Head of caudate nucleus (tissue), 42 donors: ENCODE measurements at places on chromosomes 3 and 15.

- DNase-seq, result no peak
These were observed 70.3 kb downstream of the TBL1XR1 start for GRCh38 chr3:177127008-177127407.

GRCh38 chr3:12318758-12319621 lies 30.1 kb downstream of the PPARG start:
- DNase-seq, result no peak

GRCh38 chr3:153138276-153139210 lies 23.5 kb upstream of the RAP2B start:
- no peak for DNase-seq

- DNase-seq, result no peak
These were observed 558 bp upstream of the SLC30A4 start for GRCh38 chr15:45523166-45523460.

- no peak for DNase-seq
These were observed 119.0 kb upstream of the CBLB start for GRCh38 chr3:105987809-105988208.

DNA sequence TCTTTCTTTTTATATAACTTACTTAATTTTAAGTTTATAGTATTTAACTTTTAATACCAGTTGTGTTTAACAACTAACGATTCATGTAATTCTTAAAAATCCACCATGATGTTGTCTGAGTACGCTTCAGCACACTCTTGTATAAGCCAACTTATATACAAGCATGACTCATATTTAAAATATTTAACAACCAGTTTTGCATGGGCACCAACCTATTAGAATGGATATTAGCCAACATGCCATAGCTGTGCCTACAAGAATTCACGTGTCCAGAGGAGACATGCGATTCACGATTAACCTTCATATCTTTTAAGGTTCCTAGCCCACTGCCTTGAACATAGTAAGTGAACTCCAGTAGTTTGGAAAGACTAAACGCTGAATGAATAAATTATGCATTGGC lies 1023.2 kb downstream of the TBL1XR1 start:
- DNase-seq, result no peak

DNA sequence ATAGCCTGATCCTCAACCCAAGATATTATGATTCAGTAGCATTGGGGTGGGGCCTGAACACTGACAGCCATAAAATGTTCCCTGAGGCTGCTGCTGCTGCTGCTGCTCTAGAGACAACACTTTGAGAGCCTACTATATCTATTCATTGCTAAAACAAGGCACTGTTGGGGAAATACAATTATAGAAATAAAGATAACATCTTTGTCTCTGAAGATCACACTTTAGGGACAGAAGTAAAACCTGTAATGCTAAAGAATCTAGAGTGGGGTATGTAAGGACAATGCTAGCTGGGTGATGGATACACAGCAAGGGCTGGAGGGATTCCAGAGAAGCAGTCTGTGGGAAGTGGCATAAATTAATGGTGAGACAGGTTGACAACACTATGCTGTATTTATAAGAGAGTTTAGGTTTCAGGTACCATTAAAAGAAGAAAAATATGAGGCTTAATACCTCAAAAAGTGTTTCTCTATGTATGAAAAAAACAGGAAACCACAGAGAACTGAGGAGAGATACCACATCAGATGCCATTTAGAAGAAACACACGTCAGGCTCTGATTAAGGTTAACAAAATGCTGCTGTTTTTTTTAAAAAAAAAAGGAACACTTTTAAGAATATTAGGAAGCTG lies 115.9 kb downstream of the CBLB start:
- peak; percentile 8 for DNase-seq

- no peak for DNase-seq
These were observed 333.3 kb upstream of the ROPN1 start for GRCh38 chr3:124325248-124325647.

DNA sequence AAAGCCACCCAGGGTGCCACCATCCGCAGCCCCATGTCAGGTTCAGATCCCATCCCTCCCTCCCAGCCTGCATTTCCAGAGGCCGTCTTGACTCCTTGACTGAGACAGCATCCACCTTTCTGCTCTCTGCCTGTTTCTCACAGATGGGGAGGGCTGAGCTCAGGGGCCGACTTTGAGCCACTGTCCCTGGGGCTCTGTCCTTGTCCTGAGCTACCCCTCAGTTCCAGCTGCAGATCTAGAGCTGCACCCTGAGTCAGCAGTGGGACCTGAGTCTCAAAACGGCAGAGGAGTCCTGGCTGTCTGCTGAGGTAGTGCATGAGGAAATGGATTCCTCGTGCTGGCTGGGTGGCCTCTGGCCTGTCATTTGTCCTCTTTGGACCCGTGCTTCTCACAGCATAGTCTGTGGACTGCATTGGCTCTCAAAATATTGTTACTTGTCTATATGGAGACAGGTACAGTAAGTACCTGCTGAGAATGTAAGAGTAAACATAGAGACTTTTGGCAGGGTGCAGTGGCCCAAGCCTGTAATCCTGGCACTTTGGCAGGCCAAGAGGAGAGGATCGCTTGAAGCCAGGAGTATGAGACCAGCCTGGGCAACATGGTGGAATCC lies 22.3 kb downstream of the RPLP1 start:
- DNase-seq, result no peak

GRCh38 chr3:149368674-149369497 lies 8.6 kb downstream of the TM4SF1 start:
- no peak for DNase-seq

DNA sequence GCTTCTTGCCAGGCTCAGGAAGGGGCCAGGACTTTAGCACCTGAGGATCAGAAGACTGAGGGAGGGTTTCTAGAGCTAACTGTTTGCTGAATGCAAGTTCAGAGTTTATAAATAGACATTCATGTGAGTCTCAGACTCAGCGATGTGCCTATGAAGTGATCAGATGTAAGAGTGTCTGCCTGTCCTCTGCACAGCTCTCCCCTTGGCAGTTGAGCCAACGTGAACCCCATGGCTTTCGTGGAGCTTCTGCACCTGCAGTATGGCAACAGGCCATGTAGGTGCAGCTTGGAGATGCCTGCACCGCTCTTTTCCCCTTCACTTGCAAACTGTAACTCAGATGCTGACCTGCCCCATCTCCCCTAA lies 141.9 kb downstream of the CHDH start:
- no peak for DNase-seq

DNA sequence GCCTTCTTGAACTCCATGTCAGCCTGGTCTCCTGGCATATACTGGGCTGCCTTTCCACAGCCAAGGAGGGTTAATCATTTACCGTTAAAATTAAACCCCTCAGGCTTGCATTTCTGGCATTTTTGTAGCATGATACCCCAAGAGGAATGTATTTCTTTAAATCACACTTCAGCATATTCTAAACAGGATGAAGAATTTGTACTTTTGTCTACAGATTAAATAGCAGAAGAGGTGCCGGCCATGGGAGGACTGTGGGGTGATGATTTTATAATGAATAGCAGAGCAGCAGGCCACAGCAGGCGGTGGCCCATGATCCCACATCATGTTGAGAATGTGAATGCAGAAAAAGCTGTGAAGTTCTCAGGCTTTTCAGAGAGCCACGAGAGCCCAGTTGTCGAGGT lies 90.2 kb downstream of the ARNT2 start:
- no peak for DNase-seq

DNA sequence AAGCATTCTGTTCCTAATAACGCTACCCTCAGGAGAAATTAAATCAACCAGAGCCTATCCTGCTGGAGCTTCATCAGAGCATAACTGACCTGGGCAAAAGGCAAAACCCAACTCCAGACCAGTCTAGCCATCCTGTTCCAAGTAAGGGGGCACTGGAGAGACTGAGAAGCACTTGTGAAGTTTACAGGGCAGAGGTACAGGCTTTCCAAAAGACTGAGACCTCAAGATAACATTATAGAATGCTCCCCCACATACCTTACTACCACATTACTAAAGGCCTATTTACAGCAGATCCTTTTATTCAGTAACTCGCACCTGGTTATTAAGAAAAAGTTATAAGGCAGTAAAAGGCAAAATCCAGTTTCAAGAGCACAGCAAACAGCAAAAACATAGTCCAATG lies 35.5 kb downstream of the RFX7 start:
- no peak for DNase-seq

GRCh38 chr3:126880901-126881300 lies 102.0 kb upstream of the PLXNA1 start:
- no peak for DNase-seq

DNA sequence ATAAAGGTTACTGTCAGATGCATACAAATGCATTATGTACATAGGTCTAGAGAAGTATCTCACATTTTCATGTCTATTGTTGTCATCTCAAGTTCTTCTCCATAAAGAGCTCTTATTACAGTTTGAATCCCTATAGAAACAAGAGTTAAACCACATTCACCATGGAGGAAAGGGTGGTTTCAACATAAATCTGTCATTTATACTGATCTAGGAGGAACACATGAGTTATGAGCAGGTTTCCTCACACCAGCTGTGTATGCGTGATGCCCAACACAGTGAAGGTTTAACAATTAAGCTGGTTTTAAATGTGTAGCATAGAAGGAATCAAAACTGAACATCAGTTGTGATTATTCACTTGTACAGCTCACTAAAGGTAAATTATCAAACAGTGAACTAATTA lies 251.7 kb downstream of the KCNMB2 start:
- no peak for DNase-seq

GRCh38 chr15:67329984-67330733 lies 75.6 kb downstream of the IQCH start:
- DNase-seq, result no peak

DNA sequence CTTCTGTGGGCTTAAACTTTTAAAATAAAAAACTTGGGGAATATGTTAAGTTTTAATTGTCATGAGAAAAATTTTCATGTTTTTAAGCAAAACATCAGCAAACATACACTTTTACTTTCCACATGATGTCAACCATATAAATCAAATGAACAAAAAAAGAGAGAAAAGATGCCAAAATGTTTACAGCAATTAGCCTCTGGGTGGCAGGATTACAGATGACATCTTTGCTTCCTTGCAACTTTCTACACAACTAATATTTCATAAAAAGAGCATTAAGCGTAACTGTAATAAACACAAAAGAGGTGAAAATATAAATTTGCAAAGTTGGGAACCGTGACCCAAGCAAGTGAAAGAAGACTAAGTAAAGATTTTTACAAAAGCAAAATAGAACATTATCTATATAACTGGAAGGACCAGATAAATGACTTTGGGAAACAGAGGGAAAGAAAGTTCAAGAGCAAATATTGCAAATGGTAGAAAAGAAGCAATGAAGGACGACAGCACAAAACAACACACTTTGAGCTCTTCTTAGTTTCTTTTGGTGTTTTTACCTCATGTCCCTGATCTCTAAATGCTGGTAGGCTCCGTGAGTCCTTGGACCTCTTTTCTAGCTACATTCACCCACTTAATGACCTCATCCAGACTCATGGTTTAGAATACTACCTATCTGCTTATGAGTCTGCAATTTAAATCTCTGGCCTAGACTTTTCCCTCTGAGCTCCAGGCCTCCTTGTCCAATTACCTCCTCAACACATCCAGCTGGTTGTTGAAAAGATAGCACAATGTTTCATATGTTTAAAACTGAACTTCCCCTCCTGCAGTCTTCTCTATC lies 9.4 kb downstream of the TP53BP1 start:
- no peak for DNase-seq

GRCh38 chr3:128917291-128917690 lies 37.9 kb downstream of the ACAD9 start:
- DNase-seq, result no peak

DNA sequence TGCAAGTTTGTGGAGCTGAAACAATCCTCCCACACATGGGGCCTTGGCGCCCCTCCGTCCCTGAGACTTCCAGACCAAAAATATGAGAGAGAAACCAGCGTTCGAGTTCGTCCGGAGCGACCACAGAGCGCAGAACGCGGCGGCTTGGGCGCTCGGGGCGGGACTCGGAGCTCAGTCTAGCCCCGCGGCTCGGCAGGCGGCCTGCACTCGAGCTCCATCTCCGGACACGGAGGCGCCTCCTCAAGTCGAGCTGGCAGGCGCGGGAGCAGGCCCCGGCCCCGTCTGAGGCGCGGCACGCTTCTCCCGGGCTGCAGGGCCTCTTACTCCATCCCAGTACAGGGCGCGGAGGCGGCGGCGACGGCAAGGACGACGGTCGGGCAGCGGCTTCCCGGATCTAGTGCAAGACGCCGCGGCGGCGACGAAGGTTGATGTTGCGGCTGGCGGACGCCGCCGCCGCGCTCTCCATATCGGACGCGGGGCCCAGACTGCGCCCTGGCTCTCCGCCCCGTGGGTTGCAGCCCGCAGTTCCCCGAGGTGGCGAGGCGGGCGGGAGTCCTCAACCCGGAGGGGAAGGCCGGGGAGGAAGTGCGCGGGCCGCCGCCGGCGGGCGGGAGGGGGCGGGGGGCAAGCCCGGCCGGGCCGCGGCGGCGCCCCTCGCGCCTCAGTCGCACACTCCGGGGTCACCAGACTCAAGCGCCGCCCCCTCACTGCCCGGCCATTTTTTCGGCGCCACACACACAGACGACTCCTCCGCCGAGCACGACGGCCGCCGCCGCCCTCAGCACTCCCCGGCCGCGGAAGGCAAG lies 674 bp downstream of the MSL2 start:
- peak; percentile 70 for DNase-seq

GRCh38 chr3:184556582-184557347 lies 4.8 kb upstream of the EPHB3 start:
- DNase-seq, result no peak

GRCh38 chr15:52493968-52494367 lies 34.7 kb downstream of the MYO5A start:
- DNase-seq, result no peak

- DNase-seq, result peak; percentile 74
These were observed 727 bp downstream of the RAP2B start for GRCh38 chr3:153162513-153163392.

GRCh38 chr3:4438296-4438695 lies 28.8 kb downstream of the SUMF1 start:
- DNase-seq, result no peak

- no peak for DNase-seq
These were observed 12.2 kb downstream of the TMCC1 start for GRCh38 chr3:129881261-129881660.

DNA sequence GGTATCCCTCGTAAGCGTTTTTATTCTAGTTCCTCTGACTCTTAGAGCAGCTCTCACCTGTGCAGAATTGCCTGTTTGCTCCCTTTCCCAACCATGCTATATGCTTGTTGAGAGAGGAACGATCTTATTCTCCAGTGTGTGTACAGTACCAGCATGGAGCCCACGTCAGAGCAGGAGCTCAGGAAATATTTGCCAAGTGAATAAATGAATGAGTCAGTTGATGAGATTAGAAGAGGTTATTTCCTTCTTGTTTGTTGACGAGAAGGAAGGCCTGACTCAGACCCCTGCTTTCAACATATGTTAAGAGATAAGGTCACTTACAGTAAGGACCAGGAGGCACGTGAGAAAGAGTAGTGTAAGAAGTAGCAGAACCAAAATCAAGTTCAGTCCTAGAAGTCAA lies 106.3 kb upstream of the ABHD17C start:
- DNase-seq, result no peak

DNA sequence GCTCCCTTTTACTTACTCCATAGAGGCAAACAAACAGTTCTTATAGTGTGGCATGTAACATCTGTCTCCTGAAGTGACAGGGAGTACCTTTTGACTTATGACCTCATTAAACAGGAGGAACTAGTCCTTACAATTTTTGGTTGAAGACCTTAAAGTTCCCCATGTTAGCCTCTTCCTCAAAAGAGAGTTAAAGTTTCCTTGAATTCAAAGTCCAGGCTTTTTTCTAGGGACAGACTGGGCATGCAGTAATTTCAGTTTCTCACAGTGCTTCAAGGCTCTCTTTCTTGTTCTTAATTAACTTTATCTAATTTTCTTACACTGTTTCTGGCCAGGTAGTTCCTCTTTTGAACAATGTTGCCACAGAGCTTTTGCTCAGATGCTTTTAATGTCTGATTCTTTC lies 12.1 kb downstream of the GOLM2 start:
- DNase-seq, result no peak

- DNase-seq, result no peak
These were observed 98.4 kb downstream of the SLC49A4 start for GRCh38 chr3:122893282-122893681.
